ENCODE measurements at places on chromosomes 2 and 18.

DNA sequence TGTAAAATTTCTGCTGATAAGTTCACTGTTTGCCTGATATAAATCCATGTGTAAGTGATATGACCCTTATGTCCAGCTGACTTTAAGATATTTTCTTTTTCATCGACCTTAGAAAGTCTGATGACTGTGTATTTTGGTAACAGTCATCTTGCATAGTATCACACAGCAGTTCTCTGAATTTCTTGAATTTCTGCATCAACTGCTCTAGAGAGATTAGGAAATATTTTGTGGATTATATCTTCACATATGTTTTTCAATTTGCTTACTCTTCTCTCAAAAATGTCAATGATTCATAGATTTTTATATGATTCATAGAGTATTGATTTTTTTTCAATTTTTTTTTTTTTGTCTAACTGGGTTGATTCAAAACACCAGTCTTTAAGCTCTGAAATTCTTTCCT lies 945.3 kb downstream of the TRIB2 start:
- DNase-seq = no peak

- no peak for DNase-seq
Measured at GRCh38 chr2:101745711-101746694, 48.5 kb downstream of the MAP4K4 start.

GRCh38 chr18:814300-815084 lies 2.5 kb upstream of the YES1 start:
- DNase-seq = no peak

DNA sequence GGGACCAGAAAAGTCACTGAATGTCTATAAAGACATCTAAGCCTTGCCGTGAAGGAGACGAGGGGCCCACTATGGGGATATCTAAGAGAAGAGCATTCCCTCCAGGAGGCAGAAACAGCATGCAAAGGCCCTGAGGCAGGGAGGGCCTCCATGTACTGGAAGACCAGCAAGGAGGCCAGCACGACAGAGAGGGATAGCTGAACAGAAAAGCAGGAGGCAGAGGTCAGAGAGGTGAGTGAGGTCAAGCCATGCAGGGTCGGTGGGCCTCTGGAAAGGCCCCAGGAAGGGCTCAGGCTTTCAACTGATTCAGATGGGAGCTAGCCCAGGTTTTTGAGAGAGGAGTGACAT lies 5.7 kb downstream of the TRABD2A start:
- no peak for DNase-seq

DNA sequence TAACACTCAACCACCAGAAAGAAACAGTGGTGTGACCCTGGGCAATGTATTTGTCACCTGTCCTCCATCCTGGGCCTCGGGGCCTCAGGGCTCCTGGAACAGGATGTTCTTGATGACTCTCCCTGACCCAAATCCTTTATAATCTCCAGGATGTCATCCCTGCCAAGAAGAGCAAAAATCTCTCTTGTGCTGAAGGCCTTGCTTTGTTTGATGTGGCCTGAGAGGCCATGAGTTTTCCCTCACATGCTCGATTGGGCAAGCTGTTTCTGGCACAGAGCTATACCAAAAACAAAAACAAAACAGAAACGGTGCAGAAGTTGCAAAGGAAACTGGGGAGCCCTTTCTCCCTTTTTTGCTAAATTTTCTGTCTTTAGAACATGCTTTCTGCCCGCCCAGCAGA lies 35.7 kb upstream of the ST3GAL5 start:
- no peak for DNase-seq

- DNase-seq = no peak
Measured at GRCh38 chr2:20612925-20613916, 37.7 kb downstream of the HS1BP3 start.

GRCh38 chr2:199160677-199161465 lies 296.9 kb downstream of the SATB2 start:
- DNase-seq = no peak

GRCh38 chr2:9355716-9356115 lies 67.6 kb downstream of the ITGB1BP1 start:
- DNase-seq = no peak

- DNase-seq = no peak
Measured at GRCh38 chr2:29068513-29068912, 5.8 kb downstream of the PCARE start.

DNA sequence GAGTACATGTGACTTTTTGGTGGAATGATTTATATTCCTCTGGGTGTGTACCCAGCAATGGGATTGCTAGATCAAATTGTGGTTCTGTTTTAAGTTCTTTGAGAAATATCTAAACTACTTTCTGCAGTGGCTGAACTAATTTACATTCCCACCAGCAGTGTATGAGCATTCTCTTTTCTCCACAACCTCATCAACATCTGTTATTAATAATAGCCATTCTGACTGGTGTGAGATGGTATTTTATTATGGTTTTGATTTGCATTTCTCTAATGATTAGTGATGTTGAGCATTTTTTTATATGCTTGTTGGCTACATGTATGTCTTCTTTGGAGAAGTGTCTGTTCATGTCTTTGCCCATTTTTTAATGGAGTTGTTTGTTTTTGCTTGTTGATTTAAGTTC lies 267.4 kb upstream of the NT5C1B start:
- no peak for DNase-seq

- DNase-seq = no peak
Measured at GRCh38 chr2:8514274-8514662, 167.6 kb upstream of the ID2 start.

DNA sequence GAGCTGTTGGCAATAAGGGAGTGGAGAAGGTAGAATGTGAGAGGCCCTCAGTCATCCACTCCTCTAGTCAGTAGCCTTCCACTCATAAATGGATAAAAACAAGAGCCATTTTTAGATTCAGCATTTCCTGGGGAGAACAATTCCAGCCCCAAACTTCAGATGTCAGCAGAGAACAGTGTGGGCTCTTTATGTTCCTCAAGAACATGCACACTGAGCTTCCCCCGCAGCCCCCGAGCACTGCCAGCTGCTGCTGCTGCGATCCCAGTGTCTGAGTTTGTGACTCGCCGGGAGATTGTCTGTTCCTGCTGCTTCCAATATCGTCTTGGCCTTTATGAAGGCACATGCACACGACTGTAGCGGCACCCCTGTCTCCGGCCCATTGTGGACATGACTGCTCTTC lies 143.7 kb upstream of the CTNNA2 start:
- no peak for DNase-seq

GRCh38 chr2:148888986-148889385 lies 14.0 kb downstream of the KIF5C start:
- no peak for DNase-seq

DNA sequence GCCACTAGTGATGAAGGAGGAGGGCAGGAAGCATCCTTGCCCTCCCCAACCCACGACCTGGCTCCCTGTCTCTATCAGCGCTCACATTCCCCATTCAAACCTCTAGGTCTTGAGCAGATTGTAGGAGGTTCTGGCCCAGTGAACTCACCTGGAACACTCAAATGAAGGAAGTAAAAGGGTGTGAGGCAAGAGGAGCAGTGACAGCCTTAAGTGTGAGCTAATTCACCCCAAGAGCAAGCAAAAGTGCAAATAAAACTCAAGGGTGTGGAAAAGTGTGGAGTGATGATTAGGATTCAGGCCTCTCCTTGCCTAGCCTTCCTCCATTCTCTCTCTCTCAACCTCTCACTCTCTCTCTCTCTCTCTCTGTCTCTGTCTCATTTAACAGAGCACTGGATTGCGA lies 41.0 kb downstream of the CYBRD1 start:
- DNase-seq = no peak

DNA sequence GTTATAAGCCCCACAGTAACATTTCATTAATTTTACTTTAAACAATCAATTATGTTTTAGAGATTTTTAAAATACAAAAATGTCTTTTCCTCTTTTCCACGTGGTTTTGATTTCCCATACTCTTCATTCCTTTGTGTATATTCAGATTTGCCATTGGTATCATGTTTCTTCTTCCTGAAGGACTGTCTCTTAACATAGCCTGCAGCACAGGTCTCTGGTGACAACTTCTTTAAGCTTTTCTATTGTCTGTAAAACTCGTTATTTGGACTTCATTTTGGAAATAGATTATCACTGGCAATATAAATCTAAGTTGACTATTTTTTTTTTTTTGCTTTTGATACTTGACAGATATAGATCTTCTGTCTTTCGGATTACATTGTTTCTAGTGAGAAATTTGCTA lies 115.2 kb upstream of the KLHL29 start:
- DNase-seq = no peak

DNA sequence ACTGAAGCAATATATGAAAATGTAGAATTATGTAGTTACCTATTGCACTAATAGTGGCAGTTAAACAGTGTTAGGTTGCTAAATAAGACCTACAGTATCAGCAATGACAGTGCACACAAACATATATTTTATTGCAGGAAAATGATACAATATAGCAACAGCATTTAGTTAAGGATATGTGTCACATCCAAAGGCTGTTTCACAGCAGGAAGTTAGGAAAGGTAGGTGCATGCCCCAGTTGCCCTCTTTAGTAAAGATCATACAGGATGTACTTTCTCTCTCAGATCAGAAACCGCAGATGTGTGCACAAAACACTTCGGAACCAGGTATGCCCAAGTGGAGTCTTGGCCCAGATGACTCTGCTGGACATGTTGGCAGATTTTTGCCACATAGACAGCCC lies 444.1 kb downstream of the XIRP2 start:
- no peak for DNase-seq

DNA sequence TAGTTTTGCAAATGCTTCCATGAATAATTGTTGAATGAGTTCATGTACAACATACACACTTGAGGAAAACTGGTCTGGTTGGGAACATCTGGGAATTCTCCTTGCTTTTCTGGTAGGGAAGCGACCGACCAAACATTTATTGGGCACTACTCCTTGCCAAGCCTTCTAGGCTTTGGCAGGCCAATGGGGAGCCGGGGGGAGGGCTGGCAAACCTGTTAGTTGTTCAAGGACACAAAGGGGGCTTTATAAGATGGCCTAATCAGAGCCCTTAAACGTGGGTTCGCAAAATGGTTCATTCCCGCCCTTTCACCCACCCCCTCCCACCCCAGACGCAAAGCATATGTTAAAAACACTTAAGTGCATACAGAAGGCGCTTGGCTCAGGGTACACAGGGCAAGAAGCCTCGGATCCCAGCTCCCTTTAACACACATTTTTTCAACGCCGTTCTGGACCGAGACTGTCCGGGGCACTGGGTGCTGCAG lies 844 bp upstream of the VSNL1 start:
- no peak for DNase-seq

DNA sequence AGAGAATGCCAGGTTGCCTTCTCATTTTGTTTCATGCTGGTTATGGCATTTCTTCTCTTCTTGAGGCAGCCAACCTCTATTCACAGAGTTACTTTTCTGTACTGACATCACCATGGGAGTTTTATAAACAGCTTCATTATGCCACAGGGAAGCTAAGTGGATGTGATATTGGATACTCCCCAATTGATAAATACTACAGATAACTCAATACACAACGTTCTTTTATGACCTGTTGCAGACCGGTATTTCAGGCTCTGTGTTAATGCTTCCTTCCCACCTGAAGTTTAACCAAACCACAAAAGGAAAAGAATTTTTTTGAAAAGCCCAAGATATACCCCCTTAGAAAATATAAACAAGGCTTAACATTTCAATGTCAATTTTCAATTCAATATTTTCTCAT lies 258.3 kb upstream of the SOX11 start:
- DNase-seq = no peak

DNA sequence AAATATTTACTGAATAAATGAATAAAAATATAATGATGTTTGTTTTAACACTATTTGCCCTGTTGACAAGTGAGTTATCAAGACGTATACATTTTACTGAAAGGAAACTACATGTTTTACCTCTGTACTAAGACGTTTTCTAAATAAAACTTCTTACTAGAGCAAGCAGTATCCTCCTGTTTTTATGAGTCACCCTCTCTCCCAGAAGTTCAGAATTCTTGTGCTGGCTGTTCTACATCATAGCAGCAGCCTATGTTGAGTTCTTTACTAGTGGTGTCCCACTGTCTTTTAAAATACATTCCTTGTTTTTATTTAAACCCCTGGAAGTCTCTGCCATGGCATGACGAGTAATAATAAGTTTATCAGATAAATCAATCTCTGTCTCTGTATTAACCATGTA lies 297.4 kb downstream of the CALCRL start:
- DNase-seq = no peak

GRCh38 chr2:1793868-1794445 lies 49.6 kb upstream of the PXDN start:
- no peak for DNase-seq

GRCh38 chr2:235533198-235533597 lies 39.4 kb downstream of the AGAP1 start:
- no peak for DNase-seq

DNA sequence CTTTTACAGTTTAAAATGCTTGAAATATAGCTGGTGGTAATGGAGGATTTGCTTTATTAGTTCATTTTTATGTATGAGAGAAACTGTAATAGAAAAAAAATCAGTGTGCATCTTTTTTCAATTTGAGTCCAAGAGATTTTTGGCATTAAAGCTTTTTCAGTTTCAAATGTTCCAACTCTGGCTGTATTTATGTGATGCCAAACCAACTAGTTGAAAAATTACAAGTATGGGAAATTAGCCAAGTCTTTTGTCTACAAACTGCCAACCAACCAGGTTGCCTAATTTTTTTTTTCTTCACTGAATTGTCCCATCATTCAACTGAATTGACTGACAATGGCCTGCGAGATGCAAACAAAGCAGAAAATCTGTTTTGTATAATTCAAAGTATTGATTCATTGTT lies 95.7 kb downstream of the ICOS start:
- DNase-seq = no peak

- DNase-seq = no peak
Measured at GRCh38 chr18:55407774-55408535, 180.0 kb downstream of the TCF4 start.

GRCh38 chr18:32310101-32310500 lies 120.3 kb downstream of the MEP1B start:
- DNase-seq = no peak

DNA sequence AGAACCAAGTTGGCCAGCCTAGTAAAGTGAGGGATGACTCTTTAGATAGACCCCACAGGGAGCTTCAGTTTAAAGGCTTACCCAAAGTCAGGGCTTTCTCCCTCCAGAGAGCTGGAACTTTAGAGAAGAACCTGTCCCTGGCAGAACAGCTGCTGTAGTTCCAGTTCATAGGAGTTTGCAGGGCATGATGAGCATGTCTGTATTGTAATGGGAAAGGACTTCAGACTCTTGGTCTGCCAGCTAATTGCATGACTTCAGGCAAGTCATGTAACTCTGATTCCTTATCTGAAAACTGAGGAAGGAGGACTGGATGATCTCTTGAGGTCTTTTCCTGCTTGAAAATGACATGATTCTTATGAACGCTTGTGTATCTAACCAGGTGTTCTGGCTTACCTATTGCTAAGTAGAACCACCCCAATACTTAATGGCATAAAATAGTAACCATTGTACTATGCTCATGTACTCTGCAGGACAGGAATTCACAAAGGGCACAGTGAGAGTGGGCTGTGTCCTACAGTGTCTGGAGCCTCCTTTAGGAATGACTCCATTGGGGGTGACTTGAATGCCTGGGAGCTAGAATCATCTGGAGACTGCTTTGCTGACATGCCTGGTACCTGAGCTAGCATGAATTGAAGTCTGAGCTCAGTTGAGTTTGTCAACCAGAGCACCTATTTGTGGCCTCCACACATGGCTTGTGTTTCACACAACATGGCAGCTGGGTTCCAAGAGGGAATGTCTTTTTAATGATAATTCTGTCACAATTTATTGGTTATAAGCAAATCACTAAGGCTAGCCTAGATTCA lies 18.9 kb downstream of the SP5 start:
- no peak for DNase-seq

- DNase-seq = no peak
Measured at GRCh38 chr2:201808027-201808426, 1.7 kb downstream of the CDK15 start.

GRCh38 chr2:9657083-9657482 lies 26.3 kb upstream of the YWHAQ start:
- no peak for DNase-seq

- DNase-seq = no peak
Measured at GRCh38 chr2:26534098-26534864, 56.4 kb upstream of the OTOF start.

All from stimulated activated CD4-positive, alpha-beta T cell treated with anti-CD3 and anti-CD28 coated beads, Interleukin-2, amount 100 ng/mL, for 24 hours (primary cell).